ENCODE measurements at places on chromosomes 16 and 17.
A peak's percentile ranks its signal among the peaks of the same experiment; 100 is the strongest.

DNA sequence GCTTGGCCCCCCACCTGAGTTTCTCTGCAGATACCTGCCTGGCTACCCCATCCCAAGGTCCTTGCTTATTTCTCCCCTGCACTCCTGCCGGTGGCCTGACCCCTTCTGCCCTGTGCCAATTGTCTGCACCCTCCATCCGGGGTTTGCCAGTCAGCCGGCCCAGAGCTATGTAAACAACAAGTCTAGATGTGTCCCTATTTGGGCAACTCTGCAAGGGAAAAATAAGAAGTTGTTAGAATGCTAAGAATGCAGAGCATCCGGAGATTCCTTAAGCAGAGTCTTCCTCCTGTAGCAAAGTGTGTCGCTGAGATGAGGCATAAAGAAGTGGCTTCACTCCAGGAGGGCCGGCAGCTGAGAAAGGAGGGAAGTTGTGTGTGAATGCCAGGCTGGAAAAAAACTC, 46.6 kb downstream of the RGS9 start:
- DNase-seq = no peak

DNA sequence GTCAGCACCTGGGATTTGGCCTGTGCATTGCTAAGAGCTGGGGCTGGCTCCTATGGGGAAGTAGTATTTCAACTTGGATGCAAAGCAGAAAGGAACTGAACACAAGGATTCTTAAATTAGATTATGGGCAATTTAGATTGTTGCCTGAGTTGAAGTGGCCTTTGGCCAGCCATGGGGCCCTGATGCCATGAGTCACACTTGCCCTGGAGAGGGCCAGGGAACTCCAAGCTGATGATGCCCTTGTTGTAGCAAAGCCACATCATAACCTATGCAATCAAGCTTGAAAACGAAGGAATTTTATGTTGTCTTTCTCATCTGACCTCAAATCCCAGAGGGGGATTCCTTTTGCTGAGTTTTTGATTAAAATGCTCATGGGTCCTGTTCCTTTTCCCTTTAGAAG, 3.9 kb upstream of the SPATA32 start:
- DNase-seq = no peak

- no peak for DNase-seq
These were observed 89.6 kb upstream of the MAF start for GRCh38 chr16:79690159-79690558.

GRCh38 chr16:11140098-11140375, 116.0 kb downstream of the SOCS1 start:
- no peak for DNase-seq

- no peak for DNase-seq
These were observed 4.9 kb downstream of the GIT1 start for GRCh38 chr17:29584452-29585079.

GRCh38 chr16:75555213-75555706, 792 bp downstream of the TMEM231 start:
- peak; percentile 94 for DNase-seq

GRCh38 chr17:80938556-80938955, 53.1 kb upstream of the CHMP6 start:
- DNase-seq = no peak

DNA sequence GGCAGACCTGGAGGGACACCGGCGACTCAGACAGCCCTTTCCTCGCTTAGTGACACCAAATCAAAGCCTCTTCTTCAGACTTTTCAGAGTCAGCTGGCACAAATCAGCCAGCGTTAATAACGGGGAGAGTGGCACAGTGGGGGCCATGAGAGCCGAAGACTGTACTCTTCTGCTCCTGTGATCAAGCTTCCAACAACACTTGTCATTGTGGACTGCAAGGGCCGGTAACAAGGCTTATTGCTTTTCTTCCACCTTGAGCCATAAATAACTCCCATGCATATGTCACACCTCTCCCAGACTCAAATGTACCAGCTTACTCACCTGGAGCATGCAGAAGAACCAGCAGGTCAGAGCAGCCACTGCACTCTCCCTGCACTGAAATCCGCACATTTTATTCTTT, 12.8 kb downstream of the FLCN start:
- DNase-seq = no peak

DNA sequence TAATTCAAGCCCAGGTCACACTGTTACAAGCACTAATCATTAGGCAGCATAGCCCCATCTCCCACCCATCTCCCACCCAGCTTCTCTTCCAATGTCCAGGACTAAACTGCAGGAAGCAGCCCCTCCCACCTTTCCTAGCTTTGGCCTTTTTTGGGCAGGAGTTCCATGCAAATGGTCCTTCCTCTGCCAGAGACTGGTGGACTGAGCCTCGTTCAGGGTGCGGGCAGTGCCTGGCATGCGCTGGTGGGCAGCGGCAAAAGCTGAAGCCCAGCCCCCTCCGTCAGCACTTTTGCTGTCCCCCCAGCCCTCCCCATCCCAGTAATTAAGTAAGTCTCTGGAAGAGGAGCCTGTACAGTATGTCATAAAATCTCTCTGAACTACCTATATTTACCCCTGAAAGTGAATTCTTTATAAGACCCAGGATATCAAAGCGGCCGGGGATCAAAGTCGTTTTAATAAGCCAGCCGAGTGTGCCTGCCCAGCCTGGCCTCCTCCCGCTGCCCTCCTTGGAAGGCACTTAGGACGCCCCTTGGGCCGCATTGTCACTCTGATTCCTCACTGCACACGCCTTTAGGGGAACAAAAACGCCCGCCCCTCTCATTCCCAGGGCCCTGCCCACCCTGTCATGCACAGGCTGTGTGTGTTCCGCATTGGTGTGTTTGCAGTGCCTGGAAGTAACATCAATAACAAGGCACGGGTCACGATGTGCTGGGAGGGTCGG, 109.9 kb downstream of the IRX5 start:
- no peak for DNase-seq

GRCh38 chr17:40355123-40355803, 9.3 kb downstream of the GJD3 start:
- peak; percentile 86 for DNase-seq

- no peak for DNase-seq
These were observed 12.7 kb downstream of the TMEM11 start for GRCh38 chr17:21201298-21201595.

DNA sequence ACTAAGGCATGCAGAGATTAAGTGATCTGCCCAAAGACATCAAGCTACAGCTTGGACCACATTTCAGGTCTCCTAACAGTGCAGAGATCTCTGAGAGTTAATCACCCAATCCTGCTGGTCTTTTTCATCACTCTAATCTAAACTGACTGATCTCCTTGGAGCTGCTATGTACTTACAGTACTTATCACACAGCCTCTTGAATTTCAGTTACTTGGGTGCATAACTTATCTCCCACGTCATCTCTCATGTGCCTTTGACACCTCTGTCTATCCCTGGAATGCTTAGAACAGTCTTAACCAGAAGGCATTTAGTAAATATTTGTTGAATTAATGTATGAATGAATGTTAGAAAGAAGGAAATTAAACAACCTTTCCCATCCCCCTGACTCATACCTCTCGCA, 139.0 kb downstream of the SNX11 start:
- DNase-seq = no peak

DNA sequence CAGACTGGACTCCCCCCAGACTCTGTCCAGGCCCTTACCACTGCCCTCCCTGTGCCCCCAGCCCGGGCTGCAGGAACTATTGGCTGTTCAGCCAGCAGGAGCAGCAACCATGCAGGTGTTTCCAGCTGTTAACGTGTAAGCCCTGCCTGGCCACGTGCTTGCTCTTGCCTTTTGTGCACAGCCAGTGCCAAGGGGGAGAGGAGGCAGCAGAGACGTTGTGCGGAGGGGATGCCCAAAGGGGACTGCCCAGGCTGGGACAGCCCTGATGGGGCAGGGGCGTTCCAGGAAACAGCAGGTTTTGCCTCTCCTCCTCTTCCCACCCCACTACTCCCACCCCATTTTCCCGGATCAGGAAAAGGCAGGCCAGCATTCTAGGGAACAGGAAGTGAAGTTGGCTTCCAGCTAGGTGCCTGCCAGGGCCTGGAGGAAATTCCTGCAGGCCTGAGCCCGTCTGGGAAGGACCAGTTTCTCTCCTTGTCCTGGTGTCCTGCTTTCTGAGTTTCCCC, 16.7 kb upstream of the LASP1NB start:
- no peak for DNase-seq

- DNase-seq = peak; percentile 77
These were observed 209.6 kb upstream of the CACNG5 start for GRCh38 chr17:66625311-66625767.

DNA sequence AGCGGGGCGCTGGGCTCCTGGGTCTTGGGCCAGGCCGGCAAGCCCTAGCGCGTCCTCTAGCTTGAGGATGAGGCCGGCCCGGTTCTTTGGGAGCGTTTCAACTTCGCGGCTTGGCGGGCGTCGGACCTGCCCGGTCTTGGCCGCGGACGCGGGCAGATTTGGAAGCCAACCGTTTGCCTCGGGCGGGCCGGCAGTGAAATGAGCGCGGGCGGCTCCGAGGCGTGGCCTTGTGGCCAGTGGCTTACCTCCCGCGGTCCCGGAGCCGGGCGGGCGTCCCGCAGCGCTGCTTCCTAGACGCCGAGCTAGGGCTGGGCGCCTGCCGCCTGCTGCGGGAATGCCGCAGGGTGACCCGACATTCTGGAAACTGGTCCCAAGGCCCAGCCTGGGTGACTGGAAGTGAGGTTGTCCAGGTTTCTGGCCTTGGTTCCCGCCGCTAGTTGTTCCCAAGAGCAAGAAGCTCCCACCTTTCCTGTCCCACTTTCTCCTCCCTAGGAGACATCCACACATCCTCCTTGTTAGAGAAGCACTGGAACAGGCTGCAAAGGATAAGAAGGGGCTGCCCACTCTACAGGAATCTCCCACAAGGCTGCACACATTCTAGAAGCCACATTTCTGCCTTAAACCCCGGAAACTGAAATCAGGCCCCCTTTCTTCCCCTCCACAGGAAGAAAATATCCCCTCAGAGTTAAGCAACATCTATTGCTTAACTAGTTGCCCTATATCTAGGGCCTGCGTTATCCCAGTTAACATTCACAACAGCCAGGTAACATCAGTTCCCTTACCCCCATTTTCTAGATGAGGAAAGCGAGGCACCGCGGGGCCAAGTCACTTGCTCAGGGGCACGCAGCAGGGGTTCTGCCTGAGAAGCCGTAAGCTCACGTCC, 4.5 kb upstream of the CBX8 start:
- DNase-seq = no peak

- DNase-seq = no peak
These were observed 9.6 kb downstream of the ZNF205 start for GRCh38 chr16:3121851-3122467.

DNA sequence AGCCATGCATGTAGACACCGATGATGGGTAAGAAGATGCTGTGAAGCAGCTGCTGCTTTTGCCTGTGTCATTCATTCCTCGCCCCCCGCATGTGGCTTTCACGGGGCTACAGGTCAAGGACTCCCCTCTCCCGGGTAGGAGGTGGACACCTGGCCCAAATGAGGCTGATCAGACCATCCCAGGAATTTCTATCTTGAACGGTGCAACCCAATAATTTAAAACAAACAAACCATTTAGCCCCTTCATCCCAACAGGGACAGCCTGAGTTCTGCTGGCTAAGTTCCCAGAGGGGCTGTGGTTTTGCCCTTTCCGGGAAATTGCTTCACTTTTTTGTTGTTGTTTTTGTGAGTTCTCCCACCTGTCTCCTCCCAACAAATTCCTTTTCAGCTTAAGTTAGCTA, 137.7 kb upstream of the CDH5 start:
- no peak for DNase-seq

Measured in Karpas-422 (cell line).